ENCODE measurements at places on chromosomes 1 and 21.

GRCh38 chr21:41168391-41169257 lies 664 bp downstream of the BACE2 start:
- DNase-seq = no peak

GRCh38 chr1:203795441-203796235 lies at the start of the genes ZBED6 and ZC3H11A:
Gene ZBED6, plus strand, starts transcription at chr1:203795623. Its CDS starts 1,900 bp downstream, at chr1:203797523.
Gene ZC3H11A, plus strand, starts transcription at chr1:203795623. Its CDS starts 21,448 bp downstream, at chr1:203817071.
- DNase-seq = peak; percentile 99

GRCh38 chr1:185108321-185108720 lies 48.4 kb downstream of the TRMT1L start:
- no peak for DNase-seq

- DNase-seq = no peak
Observed at GRCh38 chr1:34127006-34128000, 37.7 kb downstream of the CSMD2 start.

DNA sequence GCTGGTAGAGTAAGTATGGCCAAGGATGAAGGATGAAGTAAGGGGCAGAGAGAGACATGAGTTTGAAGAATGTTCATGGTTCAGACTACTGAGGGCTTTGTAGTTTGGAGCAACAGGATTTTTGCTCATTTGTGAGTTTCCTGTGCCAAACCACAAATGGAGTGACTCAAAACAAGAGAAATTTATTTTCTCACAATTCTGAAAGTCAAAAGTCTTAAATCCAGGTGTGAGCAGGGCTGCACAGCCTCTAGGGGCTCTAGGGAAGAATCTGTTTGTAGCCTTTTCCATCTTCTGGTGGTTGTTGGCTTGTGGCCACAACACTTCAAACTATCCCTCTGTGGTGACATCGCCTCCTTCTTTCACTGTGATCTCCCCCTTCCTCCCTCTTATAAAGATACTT lies 58.9 kb downstream of the RHOU start:
- DNase-seq = no peak

- DNase-seq = no peak
Observed at GRCh38 chr21:38995731-38996130, 187.5 kb downstream of the PSMG1 start.

DNA sequence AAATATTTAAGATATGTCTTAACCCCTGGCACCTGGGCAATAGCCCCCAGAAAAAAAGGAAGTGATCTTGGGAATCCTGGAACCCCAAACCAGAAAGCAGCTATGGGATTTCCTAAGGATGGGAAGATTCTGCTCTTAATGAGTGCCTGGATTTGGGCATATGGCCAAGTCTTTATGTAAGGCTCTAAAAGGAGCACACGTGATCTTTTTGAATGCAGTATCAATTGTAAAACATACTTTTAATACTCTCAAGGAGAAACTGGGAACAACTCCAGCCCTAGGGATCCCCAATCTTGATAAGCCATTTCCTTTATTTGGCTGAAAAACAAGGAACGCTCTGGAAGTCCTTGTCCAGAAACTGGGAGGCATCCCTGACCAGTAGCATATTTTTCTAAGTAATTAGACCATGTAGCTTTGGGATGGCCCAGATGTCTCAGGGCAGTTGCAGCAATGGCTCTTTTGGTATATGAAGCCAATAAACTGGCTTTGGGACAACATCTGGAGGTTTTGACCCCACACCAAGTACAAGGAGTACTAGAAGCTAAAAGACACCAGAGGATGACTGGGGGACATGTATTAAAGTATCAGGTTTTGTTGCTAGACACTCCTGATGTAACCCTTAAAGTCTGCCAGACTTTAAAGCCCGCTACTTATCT lies 80.9 kb upstream of the KIAA0040 start:
- DNase-seq = no peak

DNA sequence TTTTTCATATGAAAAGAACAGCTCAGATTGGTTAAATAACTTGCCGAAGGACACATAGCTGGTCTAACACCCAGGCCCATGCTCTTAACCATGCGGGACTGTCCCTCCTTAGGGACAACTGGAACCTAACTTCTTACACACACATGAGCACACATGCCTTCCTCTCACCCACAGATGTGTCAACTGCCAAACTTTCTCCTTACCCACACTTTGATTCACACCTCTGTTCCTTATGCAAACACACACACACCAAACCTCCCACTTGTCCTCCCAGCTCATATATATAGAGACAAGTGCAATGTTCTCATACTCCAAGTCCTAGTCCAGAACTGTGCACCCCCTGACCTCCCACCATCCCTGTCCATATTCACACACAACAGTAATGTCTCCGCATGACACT lies 4.3 kb downstream of the RAB25 start:
- DNase-seq = no peak

GRCh38 chr21:46603228-46603627 lies 1.7 kb downstream of the S100B start:
- DNase-seq = no peak

DNA sequence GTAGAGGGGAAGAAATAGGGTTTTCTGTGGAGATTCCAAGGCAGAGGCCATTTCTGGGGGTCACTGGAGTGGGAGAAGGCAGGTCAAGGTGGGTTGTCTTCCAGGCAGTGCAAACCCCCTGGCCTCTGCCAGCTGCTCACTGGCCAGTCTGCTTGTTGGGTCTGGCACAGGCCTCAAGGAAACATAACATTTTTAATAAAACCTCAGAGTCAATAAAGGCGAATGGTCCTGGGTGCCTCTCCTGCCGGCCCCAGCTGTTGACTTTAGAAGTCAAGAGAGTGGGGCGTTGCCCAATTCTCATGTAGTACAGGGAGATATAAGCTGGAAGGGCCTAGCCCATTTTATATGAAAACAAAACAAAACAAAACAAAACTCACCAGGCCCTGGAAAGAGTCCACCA lies 36.6 kb downstream of the RUNX3 start:
- DNase-seq = no peak

DNA sequence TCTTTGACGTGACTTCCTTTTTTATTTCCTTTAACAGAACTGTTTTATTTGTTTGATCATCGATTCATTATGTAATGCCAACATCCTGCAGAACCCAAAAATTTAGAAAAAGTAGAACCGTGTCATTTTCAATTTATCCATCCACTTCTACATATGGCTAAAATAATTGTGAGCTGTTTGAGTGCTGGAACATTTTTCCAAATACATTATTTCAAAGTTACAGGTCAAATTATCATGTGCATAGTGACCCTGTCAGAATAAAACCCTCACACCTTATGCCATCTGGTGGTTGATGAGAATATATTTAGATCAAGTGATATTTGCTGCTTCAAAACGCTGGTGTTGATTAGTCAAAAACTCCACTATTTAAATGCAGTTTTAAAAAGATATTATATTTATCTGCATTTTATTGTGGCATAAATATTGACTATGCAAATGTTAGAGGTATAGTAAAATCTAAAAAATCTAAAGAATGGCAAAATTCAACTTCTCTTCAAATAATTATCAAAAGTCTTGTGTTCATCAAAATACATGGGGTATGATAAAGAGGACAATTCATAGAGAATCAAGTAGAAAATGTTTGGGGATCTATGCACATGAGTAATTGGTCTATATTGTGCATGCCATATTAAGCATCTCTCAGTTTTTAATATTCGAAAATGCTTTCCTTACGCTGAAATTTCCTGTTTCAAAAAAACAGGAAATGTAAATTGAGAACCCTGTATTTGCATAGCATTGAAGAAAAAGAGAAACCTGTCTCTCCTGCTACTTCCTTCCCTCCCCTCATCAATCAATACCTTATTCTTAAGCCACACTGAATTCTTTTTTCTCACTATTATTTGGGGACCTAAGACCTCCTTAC lies 39.7 kb downstream of the UBE2U start:
- peak; percentile 53 for DNase-seq

- no peak for DNase-seq
Observed at GRCh38 chr21:44090325-44090724, 16.9 kb upstream of the PWP2 start.

- no peak for DNase-seq
Observed at GRCh38 chr1:59295618-59296017, 1.3 kb upstream of the FGGY start.

DNA sequence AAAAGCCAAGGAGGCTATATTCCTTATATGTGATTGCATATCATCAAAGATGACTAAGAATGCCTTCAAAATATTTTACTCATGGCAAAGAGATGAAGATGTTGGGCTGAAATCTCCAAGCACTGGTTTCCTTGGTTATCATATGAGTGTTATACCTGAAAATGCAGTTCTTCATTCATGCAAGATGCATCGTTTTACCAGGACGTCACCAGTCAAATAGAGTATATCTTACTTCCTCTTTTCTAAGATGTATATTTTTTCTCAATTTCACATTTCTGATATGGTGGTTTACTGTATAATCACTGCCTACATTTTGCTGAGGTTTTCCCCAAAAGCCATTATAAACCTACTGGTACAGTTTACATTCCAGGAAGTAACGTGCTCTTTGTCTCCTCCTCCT lies 1085.7 kb downstream of the NCAM2 start:
- no peak for DNase-seq

- peak; percentile 12 for DNase-seq
Observed at GRCh38 chr1:241888232-241888631, 40.2 kb downstream of the EXO1 start.

- peak; percentile 97 for DNase-seq
Observed at GRCh38 chr1:148388260-148389026, 94.7 kb downstream of the PPIAL4G start.

DNA sequence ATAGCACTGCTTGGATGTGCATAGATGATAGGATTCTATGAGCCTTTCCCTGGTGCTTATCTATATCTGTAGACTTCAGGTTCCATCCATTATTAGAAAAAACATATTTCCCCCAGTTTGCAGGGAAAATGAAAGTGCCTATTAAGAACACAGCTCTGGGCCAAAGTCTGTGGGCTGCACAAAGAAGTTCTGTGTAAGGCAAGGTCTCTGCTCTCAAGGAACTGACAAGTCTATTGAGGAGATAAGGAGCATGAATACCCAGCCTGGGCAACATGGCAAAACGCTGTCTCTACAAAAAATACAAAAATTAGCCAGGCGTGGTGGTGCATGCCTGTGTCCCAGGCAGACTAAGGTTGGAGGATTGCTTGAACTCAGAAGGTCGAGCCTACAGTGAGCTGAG lies 22.3 kb upstream of the SDE2 start:
- DNase-seq = no peak

DNA sequence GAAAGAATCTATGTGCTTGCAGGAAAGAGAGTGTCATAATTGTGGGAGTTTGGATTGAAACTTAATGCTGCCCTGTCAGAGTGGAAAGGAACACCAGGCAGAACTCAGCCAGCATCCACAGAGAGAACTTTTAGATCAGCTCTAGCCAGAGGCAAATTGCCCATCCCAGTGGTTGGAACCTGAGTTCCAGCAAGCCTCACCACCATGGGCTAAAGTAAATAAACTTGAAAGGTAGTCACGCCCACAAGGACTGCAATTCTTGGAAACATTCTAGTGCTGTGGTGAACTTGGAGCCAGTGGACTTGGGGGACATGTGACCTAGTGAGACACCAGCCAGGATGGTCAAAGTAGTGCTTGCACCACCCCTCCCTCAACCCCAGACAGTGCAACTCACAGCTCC lies 571.6 kb downstream of the LRRIQ3 start:
- no peak for DNase-seq

- DNase-seq = peak; percentile 13
Observed at GRCh38 chr1:23019863-23020625, 776 bp downstream of the KDM1A start.

- no peak for DNase-seq
Observed at GRCh38 chr1:62045574-62045973, 149.1 kb upstream of the L1TD1 start.

DNA sequence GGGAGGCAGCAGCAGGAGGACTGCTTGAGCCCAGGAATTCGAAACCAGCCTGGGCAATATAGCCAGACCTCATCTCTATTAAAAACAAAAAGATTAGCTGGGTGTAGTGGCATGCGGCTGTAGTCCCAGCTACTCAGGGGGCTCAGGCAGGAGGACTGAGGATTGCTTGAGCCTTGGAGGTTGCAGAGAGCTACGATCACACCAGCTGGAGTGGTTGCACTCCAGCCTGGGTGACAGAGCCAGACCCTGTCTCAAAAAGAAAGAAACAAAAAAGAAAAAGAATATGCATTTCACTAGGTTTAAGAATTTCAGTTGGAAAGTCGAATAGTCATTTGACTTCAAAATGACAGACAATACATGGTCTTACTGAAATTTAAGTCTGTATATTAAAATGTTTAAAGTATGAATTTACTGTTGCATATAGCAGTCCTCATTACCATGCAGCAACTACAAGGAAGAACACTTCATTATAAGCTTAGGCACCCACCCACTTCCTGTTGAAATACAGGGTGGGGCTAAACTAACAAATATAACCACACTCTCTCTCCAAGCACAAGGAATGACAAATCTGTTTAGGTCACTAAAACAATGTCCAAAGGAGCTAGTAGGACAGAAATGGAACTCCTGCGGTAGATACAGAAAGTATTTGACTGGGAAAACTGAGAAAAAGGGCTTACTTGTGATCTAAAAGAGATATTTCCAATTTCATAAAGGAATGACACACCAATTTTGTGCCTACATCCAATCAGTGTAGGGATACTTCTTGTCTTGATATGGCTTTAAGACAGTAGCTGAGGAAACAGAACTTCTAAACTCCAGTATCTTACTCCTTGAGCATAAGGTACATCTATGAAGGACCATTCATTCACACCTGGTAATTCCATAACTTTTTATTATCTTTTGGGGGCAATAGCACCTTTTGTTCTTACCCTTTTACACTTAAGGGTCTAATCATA lies 44.1 kb downstream of the GPR3 start:
- peak; percentile 40 for DNase-seq

DNA sequence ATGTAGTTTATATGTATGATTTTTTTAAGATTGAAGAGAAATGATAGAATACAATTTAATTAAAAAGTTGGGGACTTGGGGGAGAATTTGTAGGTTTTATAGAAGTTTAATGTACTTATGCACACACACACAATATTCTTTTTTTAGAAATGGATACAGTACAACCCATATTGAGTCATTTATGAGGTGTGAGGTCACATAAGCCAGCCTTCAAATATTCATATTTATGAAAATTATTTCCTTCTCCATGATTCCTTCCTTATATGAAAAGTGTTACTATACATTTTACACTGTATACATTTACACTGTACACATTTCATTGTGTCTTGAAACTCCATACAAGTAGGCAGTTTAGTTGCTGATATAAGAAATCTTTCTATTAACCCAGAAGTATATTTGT lies 96.2 kb upstream of the CHODL start:
- DNase-seq = no peak

- DNase-seq = no peak
Observed at GRCh38 chr1:199590708-199591107, 436.8 kb upstream of the NR5A2 start.
